Stimulated activated CD8-positive, alpha-beta memory T cell treated with anti-CD3 and anti-CD28 coated beads, Interleukin-7, amount 100 ng/mL, for 1 hour (primary cell): ENCODE measurements at places on chromosomes 1 and 21.

GRCh38 chr1:92960395-92961130 lies 699 bp downstream of the DIPK1A start:
- DNase-seq = no peak

DNA sequence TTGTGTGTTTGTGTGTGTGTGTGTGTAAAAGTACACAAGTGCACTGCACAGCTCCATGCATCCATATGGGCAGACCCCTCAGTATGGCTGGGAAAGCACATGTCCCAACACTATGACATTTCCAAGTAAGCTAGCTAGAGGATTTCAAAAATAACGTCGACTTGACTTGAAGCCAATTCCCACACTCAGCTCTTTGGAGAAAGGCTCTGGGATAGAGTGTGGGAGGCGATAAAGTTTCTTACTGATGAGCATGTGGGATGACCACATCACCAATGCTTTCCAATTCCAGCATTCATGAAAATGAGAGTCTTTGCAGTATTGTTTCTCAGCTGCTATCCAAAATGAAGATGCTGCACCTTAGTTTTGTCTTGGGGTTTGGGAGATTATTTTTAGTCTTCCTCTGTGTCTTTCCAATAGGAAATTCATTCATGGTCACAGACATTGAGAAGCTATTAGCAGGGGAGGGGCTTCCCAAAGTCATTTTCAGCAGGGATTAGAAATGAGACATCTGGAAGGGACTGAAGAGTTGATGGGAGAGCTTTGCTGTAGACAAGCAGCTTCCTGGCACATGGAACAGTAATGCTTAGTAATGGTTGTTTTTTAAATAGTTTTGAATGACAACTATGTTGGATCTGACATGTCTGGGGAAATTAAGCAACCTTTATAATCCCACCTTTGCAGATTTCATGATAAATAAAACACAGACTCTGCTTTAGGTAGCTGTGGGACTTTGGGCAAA lies 143.5 kb downstream of the ASTN1 start:
- no peak for DNase-seq

DNA sequence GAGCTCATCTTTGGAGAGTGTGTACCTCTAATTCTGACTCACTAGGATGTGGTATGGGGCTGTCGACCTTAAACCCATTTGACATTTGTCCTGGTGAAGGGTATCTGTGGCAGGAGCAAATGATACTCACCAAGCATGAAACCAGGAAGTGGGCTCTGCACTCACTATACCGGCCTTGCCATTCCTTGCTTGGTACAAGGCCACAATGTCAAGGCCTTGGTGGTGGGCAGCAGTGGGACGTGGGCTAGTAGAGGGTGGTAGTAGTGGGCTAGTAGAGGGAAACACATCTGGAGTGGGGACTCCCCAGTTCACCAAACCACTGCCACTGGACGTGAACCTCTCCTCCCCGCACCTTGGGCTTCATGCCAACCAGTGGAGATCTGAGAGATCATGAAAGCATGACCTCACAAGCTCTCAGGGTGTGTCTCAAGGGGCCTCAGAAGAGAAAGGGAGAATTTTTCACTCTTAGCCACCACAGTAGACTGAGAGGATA lies 11.5 kb downstream of the TNFSF4 start:
- no peak for DNase-seq

GRCh38 chr1:214401666-214402065 lies 120.7 kb downstream of the SMYD2 start:
- DNase-seq = no peak

DNA sequence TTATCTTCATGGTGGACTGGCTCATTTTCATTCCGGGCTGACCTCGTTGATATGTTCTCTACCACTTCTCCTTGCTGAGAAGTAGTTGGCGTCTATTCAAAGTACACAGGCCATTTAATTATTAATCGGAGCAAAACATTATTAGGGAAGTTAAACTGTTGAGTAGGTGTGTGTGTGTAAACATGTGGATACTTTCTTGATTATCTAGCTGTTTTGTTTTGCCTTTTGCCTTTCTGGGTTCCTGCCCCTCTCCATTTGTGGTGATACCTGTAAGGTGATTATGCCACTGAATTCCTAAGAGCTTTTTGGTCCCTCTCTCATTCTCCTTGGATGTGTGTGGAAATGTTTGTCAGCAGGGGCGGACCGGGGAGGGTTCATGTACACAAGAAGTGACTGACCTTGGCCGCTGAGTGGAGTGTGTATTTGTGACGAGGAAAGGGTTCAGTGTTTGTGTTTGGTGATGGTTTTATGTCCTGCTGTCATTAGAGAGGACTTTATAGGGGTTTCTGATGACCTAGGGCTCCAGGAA lies 56.6 kb upstream of the PPP2R5A start:
- DNase-seq = no peak

- DNase-seq = no peak
Measured at GRCh38 chr1:210700511-210700910, 371.8 kb downstream of the HHAT start.

- no peak for DNase-seq
Measured at GRCh38 chr1:40299366-40300248, 17.5 kb downstream of the COL9A2 start.

DNA sequence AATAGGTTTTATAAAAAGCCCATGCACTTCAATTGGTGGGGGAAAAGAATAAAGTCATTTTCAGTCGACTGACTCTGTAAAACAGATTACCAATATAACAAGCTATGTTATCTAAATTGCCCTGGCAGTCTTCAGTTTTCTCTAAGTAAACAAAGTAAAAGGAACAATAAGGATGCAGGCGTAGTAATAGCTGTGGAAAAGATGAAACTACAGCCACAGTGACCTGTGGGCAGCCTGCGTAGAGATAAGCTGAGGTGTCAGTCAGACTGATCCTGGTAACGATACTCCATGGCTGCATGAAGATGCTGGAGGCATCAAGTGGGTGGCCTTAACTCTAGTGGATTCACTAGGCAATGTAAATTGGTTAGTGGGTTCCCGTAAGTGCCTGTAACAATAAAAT lies 29.3 kb downstream of the CLCC1 start:
- DNase-seq = no peak

GRCh38 chr1:29303201-29304024 lies 67.1 kb downstream of the PTPRU start:
- no peak for DNase-seq

- DNase-seq = no peak
Measured at GRCh38 chr21:42579456-42580075, 65.9 kb downstream of the SLC37A1 start.

DNA sequence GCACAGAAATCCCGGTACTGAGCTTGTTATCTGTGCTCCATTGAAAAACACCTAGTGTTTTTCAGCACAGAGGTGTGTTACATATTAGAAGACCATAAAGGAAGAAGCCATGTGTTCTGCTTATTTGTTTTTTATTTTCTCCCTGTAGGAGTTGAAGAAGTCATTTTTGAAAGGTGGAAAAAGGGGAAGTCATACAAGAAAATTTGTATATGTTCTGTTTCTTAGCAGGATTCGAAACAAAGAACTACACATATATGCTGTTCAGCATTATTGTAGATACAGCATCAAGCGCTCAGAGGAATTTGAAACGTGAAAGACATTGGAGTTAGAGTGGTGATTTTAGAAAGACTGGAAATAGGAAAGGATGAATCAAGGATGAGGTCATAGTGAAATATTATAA lies 345.3 kb upstream of the ADGRL2 start:
- no peak for DNase-seq

DNA sequence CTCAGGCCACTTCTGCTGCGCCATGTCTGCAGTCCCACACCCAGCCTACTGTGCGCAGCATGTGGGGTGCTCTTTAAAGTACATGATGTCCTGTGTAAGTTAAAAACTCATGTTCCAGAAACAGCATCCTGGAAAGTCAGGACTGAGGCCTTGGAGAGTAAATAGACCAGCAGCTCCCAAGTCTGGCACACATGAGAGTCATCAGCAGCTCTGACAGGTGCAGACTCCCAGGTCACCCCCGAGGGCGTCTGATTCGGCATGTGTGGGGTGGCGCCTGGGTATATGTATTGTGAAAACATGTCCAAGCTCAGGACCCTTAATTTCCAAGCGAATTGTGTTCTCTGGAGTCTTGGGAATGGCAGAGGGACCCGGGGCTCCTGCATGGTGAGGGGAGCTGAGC lies 120.1 kb upstream of the RUNX3 start:
- DNase-seq = no peak
